ENCODE measurements at places on chromosomes 16 and 17. TPM values are rescaled to one million over a fixed set of nuclear protein-coding genes. Genes with fewer than 3 reads are reported as not detected.
A peak's percentile ranks its signal among the peaks of the same experiment; 100 is the strongest.

CES5A gene
- total RNA-seq = not detected

HCRT gene
- not detected for total RNA-seq

GNAO1 gene
- total RNA-seq = not detected

DNA sequence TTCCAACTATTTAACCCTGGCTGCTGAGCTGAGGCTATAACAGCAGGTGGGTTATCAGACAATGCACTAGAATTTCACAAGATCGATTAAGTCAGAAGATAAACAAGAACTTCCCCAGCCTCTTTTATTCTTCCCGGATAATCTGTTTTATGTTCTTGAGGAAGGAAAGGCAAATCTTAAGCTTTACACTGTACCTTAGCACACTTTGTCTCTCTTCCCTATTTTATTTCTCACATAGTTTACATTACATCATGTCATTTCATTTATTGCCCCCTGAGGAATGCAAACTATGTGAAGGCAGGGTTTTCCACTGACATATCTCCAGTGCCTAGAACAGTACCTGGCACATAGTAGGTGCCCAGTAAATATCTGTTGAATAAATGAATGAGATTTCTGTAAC, 139.6 kb downstream of the SKAP1 start:
- DNase-seq = no peak

- DNase-seq = peak; percentile 9
These were observed 359.6 kb downstream of the SNX29 start for GRCh38 chr16:12336141-12336540.

DNA sequence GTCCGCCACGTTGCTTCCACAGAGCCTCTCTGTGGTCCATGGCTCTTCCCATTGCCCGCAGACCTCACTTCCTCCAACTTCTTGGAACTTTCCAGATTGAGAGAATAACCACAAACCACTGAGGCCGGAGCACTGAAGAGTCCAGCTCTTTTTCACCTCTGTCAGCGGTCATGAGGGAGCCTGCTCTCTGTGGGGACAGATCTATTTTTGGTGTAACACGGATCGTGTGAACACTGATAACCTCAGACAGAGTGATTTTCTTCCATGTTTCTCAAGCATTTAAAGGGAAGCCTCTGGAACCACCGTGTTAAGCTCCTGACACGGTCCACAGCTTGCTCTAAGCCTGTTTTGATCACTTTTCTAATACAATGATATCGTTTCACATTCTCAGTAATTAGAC, 49.7 kb downstream of the NTN1 start:
- DNase-seq = no peak

GRCh38 chr17:36544044-36544306, 744 bp upstream of the GGNBP2 start:
- peak; percentile 65 for DNase-seq

- DNase-seq = no peak
These were observed 140.1 kb downstream of the SPECC1 start for GRCh38 chr17:20149251-20149650.

DNA sequence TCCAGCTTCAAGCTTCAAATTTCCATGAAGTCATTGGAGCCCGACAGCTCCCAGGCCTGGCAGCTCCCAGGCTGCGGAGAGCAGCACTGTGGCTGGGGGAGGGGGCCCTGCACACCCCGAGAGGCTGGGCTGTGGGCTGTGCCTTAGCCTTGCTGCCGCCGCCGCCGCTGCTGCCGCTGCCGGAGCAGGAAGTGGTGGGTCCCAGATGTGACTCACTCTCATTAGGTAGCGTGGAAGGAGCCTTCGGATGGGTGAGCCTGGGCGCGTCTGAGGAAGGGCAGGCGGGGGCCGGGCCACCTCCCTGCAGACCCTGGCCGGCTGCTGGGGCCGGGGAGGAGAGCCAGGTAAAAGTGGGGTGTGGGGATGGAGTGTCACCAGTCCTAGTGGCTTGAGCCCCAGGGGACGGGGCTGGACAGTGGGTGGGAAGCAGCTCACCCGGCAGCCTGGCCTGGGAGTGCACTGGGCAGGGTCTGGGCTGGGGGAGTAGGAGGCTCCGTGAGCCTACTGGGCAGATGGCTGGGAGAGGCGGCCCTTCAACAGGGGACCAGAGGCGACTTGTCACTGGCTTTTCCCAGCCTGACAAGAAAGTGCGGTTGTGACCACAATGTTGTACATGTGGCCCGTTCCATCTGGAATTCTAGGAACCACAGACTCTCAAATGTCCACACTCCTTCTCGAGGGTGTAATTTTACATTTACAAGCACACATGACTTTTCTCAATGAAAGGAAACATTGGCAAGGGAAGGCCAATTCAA, at the start of gene ADCY7:
ADCY7 (plus strand) TSS at position 215 of the 755 bp plus-strand sequence. CDS start 21,629 bp downstream, outside the sequence.
- DNase-seq = no peak

GRCh38 chr17:927611-928461, 51.7 kb downstream of the NXN start:
- DNase-seq = no peak

- no peak for DNase-seq
These were observed 10.2 kb upstream of the FAM83G start for GRCh38 chr17:19014628-19015215.

DNA sequence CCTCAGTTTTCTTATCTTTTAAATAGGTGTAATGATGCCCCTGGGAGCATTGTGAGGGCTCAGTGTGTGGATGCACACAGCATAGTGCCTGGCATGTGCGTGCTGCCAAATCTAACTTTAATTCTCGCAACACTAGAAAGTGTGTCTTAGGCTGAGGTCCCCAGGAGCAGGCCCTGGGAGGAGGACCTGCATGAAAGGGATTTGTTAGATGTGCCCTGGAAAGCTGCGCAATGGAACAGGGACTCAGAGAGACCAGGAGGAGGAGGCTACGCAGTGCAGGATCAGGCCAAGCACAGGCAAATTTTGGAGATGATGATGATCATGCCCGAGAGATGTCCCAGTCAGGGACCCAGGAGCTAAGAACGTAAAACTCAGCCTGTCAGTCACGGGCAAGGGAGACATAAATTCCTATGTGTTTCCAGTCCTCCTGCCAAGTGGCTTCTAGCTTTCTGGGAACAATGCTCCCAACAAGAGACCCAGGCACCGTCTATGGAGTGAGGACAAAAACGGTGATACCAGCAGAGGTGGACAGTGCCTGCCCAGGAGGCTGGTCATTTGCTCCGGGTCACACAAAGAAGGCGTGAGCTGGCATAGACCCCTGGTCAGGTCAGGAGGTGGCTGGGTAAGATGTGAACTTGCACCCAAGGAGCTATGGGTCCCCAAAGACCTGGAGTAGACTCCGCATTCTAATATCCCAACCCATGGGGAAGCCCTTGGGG, 352.2 kb upstream of the TNRC6C start:
- DNase-seq = no peak

DNA sequence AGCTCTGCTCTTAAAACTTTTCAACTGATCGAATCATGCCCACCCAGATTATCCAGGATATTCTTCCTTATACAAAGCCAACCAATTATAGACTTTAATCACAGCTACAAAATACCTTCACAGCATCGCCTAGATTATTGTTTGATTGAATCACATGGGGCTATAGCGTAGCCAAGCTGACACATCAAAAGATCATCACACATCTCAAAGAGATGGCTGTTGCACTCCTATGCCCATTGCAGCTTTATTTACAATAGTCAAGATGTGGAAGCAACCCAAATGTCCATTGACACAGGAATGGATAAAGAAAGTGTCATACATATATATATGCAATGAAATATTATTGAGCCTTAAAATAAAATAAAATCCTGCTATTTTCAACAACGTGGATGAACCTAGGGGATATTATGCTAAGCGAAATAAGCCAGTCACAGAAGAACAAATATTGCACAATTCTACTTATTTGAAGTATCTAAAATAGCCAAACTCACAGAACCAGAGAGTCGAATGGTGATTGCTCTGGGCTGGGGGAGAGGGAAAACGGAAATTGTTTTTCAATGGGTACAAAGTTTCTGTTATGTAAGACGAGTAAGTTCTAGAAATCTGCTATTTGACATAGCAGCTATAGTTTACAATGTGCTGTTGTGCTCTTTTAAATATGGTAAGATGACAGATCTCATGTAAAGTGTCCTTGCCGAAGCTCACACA, 60.9 kb upstream of the ERCC4 start:
- no peak for DNase-seq

GRCh38 chr16:23280483-23280967, 21.6 kb upstream of the SCNN1B start:
- DNase-seq = no peak

GRCh38 chr16:21950782-21951521, 2.2 kb upstream of the UQCRC2 start:
- peak; percentile 36 for DNase-seq

DNA sequence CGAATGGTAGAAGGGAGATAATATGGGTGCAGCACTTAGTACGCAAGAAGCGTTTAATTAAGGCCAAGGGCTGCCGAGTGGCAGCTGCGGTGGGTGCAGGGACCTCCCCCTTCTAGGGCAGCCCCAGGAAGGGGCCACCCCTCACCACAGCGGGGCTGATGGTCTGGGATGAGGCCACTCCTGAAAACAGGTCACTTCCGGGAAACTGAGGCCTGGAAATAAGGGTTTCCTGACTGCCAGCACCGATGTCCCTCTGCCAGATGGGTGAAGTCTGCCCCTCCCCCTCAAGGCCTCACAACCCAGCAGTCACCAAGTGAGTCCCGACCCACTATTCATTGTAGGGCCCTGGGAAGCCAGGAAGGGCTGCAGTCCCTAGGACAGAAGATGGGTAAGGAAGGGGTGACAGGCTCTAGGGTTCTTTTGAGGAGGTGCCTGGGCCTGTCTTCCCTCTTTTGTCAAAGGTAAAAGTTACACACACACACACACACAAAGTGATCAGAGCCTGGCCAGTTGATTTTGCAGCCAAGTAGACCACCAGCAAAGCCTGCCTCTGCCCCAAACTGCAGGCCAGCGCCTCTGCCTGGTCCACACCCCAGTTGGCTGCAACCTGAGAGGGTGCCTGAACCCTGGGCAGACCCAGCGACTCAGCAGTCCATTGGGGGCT, 12.5 kb downstream of the SREBF1 start:
- no peak for DNase-seq
